Muscle of leg (tissue), 16 donors: ENCODE measurements at places on chromosomes 2 and 18.

DNA sequence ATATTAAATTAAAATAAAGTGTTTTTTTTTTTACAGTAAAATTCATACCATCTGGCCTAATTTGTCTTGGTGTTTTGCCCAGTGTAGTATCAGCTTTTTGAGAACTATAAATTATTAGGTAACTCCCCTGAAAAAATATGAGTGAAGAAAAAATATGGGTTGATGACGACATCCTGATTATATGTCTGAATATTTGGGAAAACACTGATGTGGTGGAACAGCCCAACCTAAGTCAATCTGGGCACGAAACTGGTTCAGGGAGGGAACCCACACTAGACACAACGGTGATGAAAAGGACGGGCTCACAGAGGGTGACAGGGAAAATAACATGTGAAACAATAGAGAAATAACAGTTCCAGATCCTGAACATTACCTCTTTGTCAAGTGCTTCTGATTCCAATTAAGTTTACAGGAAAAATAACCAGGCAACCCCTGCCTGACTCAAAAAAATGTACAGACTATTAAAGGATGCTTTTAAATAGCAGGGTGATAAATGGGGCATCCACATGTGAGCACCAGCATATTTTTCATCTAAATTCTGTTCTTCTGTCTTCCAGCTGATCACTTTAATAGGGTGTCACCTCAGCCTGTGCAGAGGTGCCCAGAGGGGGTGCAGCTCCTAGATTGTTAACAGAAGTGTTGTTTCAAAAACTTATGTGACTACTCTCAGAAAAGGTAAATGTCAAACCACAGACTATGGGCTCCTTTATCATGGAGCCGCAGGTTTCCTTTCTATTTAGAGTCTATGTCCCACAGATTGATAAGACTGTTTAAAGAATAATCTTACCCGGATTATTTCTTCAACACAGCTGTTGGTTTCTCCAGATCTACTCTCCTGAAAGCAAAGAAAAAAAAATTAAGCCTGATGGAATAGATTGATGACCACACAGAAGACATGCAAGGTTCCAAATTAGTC lies 305.4 kb downstream of the AFF3 start:
- DNase-seq, result peak; percentile 30

- no peak for DNase-seq
Observed at GRCh38 chr2:31287654-31288053, 53.7 kb downstream of the EHD3 start.

GRCh38 chr18:44897816-44898215 lies 217.1 kb downstream of the SETBP1 start:
- DNase-seq, result no peak

GRCh38 chr2:100278986-100279385 lies 43.3 kb downstream of the LONRF2 start:
- no peak for DNase-seq

DNA sequence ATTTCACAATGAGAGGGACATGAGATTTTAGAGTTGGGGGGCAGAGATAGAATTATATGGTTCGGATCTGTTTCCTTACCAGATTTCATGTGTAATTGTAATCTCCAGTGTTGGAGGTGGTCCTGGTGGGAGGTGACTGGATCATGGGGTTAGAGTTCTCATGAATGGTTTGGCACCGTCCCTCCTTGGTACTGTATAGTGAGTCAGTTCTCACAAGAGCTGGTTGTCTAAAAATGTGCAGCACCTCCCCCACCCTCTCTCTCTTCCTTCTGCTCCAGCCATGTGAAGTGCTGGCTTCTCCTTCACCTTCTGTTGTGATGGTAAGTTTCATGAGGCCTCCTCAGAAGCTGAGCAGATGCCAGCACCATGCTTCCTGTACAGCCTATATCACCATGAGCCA lies 138.1 kb downstream of the SCG2 start:
- no peak for DNase-seq

DNA sequence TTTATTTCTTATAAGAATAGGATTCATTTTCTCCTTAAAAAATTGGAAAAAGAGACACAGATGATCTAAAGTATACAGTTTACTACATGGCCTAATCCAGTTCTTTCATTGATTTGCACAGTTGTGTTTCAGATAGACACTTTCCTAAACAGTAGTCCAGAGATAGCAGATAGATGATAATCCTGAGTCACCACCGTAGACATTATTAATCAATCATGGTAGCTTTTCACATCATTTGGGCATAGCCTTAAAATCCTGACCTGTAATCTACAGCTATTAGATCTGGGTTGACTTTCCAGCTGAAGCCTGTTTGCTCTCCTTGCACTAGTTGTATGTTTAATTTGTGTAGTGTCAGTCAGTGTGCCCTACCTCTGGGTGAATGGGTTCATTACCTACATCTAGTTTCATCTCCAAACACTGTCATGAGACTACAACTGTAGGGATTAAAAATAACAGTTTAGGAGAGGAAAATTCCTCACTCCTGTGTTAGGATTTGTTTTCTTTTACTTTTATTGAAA lies 14.1 kb downstream of the C18orf63 start:
- no peak for DNase-seq

DNA sequence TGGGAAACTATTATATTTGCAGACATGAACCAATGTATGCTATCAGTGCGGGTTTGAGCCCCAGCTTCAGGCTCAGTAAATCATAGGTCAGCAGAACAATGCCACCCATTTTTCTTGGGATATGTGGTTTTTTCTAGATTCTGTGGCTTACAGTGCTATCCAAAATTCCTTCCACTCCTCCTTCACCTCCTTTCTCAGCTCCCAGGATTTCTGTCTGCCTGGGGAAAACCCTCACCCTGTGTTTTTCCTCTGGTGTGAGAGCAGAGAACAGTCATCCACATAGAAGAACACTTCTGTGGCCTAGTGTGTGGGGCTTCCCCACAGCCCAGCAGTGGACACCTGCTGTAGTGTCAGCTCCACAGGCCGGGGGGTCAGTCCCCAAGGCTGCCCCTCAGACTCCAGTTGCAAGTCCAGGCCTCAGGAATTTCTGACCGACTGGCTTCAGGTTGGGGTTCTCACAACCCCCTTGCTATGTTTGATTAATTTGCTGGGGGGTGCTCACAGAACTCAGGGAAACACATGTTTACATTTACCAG lies 238.2 kb downstream of the LDLRAD4 start:
- DNase-seq, result no peak

- DNase-seq, result no peak
Observed at GRCh38 chr2:35116151-35116550, 1239.4 kb upstream of the CRIM1 start.

DNA sequence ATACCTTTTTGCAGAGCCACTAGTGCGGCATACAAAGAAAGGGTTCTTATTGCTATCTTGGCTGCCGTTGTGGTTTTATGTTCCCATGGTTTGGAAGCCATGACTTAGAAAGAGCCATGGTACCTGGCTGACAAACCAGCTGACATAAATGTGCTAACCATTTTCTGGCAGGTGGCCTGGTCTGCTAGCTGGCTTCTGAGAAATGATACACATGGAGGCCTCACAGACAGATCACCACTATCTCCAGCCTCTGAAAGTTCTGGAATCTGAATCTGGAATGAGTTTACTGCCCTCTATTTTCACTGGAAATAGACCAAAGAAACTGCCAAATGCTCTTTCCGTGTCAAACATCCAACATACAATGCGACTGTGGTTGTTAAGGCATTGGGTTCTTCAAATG lies 123.7 kb downstream of the QPCT start:
- DNase-seq, result peak; percentile 39

GRCh38 chr18:78526923-78527711 lies 452.5 kb upstream of the SALL3 start:
- DNase-seq, result no peak

- DNase-seq, result no peak
Observed at GRCh38 chr2:28704621-28705020, 47.0 kb upstream of the PPP1CB start.

GRCh38 chr2:72828840-72829507 lies 3.1 kb upstream of the EXOC6B start:
- no peak for DNase-seq

DNA sequence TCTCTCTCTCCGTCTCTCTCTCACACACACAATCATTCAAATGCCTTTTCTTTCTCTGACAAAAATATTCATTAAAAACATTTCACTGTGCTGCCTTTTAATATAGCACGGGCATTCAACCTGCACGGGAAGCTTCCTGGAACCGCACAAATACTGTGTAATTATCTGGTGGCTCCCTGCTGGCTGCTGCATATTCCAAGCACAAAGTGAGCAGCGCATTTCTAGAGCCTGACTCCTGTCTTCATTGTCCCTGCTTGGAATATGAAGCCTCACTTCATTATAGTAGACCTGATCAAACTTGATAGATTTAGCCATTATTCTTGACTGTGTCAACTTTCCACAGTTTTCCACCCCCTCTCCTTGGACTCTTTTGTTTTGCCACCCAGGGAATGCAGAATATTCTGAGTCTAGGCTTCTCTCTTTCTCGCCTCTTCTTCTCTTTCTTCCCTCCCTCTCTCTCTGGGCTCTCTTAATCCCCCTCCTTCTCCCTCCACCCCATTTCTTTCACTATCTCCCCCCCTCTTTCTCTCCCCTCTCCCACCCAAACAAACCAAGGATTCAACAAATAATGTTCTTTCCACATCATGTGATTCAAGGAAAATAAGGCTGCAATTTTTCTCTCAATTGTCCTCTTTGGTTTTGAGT lies 672.1 kb upstream of the FANCL start:
- no peak for DNase-seq

GRCh38 chr2:99190548-99190947 lies 9.6 kb downstream of the MRPL30 start:
- no peak for DNase-seq

DNA sequence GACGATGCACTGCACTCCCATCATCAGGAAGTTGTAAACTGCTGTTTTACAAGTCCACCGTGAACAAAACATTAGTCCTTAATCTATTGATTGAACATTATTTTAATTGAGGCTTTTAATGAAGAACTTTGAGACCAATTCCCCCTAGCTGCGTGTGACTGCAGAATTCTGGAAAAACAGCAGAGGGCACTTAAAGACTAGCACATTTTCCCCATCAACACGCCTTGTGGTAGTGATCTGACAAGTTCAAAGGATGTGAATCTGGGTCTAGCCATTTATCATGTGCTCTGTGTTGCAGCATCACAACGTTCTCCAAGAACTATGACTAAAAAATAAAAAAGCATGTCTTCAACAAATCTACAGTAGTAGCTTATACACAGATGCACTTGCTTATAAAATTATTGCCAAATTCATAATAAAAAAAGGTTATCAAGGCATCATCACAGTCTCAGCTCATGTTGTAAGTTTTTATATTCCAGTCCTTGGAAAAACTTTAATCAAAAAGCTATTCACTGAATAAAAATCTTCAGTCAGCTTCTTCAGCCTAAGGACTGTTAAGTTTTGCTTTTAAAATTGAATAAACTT lies 35.8 kb downstream of the SKOR2 start:
- DNase-seq, result peak; percentile 52

DNA sequence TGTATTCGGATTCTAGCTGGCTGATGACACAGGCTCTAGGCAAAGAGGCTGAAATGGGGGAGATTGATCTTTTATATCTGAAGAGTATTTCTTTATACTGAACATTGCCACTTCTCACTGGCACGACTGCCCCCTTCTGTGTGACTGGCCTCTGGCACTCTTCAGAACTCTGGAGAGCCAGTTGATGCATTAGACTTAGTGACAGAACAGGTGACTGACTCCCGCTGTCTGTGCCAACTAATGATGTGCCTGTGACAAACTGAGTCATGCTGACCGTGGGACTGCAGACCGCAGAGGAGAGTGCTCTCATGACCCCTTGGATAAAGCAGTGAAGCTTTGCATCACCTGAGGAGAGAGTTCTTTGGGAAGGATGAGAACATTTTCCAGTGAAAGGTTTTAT lies 14.4 kb downstream of the MGAT5 start:
- DNase-seq, result peak; percentile 56

DNA sequence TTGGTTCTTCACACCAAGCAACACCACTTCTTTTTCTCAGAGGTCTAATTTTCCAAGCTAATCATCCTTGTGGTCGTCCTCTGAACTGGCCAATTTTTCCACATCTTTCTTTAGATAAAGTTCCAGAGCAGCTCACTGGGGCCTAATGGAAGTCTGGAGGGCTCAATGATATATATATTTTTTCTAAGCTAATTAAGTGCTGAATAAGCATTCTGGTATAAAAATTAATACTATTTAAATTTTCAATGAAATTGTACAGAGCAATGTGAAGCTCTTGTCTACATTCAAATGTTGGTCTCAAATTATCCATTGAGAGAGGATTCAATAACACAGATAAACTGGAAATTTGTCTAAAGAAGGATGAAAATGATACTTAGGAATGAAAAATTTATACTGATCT lies 866.6 kb downstream of the ERBB4 start:
- DNase-seq, result no peak

DNA sequence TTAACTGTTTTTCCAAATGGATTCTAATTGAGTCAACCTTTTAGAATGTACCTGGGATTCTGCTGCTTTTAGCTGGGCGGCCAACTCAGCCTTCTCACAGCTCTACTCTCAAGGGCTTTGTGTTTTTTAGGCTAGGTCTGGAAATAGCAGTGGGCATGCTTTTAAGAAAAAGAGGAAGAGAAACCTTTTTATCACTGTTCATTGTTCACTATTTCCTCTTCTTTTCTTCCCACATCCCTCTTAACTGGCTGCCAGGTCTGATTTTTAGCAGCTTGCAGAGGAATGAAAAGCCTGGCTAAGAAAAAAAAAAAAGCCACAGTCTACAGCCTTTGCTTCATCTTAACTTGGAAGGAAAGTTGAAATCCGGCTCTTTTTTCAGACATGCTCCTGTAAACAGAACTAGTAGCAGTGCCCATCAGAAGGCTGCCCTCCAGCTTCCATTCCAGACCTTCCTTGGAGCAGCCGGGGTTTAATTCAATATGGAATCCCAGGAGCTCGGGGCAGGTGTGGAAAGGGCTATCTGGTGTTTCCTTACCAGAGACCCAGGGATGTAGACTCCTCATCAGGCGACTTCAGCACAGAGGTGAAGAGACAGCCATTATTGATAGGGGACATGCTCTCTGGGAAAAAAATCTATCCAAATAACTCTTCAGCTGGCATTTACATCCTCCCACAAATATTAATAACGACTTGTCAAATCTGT lies 230.7 kb downstream of the MYO3B start:
- no peak for DNase-seq

DNA sequence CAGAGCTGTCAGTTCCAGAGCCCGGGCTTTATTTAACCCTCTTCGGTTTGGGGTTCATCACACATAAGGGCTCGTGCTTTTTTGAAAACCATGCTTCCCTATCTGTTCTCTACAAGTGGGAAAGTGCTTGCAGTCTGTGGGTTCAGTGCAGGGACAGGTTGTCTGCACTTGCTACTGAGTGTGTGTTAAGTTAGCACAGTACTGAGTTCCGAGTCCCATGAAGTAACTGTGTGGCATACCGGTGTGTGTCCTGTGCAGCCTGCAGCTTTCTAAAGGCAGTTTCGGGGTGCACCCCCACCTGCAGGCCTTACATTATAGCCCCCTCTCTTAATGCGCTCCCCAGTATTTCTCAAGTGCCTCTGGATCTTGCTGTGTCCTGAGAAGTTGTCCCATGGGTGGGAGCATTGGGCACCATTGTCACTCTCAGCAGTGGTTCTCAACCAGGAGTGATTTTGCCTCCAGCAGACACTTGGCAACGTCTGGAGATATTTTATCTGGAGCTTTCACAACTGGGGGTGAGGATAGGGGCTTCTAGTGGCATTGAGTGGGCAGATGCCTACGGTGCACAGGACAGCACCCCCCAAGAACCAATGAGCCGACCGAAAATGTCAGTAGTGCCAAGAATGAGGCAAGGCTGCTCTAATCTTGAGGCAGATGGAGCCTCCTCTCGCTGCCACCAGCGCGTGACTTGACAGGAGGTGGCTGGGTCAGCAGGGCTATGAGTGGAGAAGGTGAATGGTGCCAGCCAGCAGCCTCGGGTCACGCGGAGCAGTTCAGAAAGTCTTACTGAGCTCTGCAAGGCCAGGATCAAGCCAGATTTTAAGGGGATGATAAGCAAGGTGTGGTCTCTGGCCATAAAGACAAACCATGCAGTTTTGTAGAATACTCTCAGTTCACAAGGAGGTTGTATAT lies 152.2 kb downstream of the SMAD7 start:
- DNase-seq, result no peak
